Omental fat pad (tissue), 4 donors: ENCODE measurements at places on chromosomes 2 and 18.

DNA sequence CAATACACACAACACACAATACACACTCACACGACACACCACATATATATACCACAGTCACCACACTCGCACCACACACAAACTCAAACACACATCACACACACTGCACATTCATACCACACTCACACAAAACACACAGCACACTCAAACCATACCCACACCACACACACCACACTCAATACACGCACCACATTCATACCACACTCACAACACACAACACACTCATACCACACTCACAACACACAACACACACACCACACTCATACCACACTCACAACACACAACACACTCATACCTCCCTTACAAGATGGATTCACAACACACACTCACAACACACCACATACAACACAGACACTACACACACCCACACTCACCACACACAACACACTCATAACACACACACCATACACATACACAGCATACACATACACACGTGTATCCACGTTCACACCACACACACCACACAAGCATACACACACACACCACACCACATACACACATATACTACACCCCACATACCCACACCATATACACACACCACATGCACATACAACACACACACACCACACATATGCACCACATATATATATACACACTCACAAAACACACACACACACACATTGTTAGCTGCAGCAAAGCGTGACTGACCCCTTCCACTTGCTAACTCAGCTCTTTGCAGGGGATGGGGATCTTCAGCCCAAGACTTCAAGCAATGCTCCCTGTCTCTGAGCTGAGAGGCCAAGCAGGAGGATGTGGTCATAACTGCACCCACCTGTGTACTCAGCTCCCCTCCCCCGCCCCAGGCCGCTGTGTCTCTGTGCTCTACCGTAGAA is 59.0 kb downstream of the SDC1 start:
- DNase-seq, result no peak

GRCh38 chr2:238818561-238818960 is 29.3 kb upstream of the TWIST2 start:
- DNase-seq, result no peak

DNA sequence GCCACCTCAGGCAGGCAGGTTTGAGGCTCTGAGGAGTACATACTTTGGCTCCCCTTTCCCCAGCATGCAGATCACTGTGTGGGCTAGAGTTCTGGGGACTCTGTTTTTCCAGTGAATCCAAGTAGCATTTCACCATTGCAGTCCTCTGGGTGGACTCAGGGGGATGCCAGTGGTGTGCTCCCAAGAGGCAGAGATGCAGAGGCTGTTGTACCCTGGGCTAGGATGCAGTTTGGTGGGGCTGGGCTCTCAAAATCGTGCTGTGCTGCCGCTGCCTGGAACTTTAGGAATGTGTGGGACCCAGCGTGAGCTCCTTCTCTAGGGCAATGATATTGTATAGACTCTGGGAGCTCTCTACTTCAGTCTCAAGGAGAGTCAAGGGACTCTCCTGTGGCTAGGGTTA is 104.9 kb downstream of the MYO3B start:
- no peak for DNase-seq

- no peak for DNase-seq
These were observed 156.1 kb downstream of the TPGS2 start for GRCh38 chr18:36672437-36673344.

- DNase-seq, result no peak
These were observed at the start of gene NTSR2 for GRCh38 chr2:11669454-11670291. TSS of gene NTSR2 (minus strand) at chr2:11670195. CDS start at chr2:11670129, 66 bp downstream.

GRCh38 chr2:47072018-47072691 is 83.0 kb downstream of the STPG4 start:
- peak; percentile 51 for DNase-seq

- no peak for DNase-seq
These were observed 236.4 kb downstream of the ATAD2B start for GRCh38 chr2:23690421-23691105.

DNA sequence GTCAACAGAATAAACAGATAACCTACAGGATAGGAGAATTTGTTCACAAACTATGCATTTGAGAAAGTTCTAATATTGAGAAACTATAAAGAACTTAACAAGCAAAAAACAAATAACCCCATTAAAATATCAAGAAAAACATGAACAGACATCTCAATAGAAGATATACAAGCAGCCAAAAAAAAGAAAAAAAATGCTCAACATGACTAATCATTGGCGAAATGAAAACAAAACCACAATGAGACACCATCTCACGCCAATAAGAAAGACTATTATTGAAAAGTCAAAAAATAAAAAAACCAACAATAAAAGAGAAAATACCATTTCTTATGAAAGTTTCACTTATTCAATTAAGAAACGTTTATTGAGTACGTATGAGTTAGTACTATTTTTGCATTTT is 800.5 kb downstream of the CBLN2 start:
- DNase-seq, result no peak

- no peak for DNase-seq
These were observed 61.2 kb downstream of the SGPP2 start for GRCh38 chr2:222485367-222486211.

DNA sequence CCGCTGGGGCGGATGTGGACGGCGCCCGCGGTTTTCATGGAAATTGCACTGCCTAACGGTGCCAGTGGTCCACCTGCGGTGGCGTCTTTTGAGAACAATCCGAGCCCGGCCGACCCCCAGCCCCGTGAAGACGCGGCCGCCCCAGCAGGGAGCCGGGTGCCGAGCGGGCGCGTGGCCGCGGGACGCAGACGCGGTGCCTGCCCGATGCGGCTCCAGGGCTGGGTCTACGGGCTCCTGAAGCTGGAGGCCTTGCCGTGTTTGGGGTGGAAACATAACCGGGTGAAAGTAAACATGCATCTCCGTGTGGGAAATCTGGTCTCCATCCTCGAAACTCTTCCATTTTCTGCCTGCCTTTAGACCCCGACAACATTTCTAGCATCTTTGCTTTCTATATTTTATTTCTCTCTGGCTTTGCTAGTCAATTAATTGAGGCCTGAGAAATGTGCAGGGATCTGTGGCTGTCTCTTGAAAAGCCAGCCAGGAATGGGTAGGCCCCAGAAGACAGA is 572 bp downstream of the INPP4A start:
- DNase-seq, result no peak

GRCh38 chr2:145245268-145245870 is 725.5 kb upstream of the ZEB2 start:
- no peak for DNase-seq
